Skeletal muscle tissue (tissue), 5 donors: ENCODE measurements at places on chromosomes 4 and X. TPM values are rescaled to one million over a fixed set of nuclear protein-coding genes. Genes with fewer than 3 reads are reported as not detected.

FOXO4 gene
- 30.3 TPM for total RNA-seq

GLOD5 gene
- total RNA-seq, result not detected

GRIA3 gene
- total RNA-seq, result 5.2 TPM

EDNRA gene
- total RNA-seq, result 41.8 TPM

RASL11B gene
- total RNA-seq, result 6.3 TPM

NEIL3 gene
- total RNA-seq, result 5.7 TPM

LONRF3 gene
- 3.7 TPM for total RNA-seq

SPATA4 gene
- 0.52 TPM for total RNA-seq

CMC4 gene
- total RNA-seq, result 6.8 TPM

PNMA3 gene
- total RNA-seq, result 0.52 TPM

MAGEA2 gene
- not detected for total RNA-seq

FGF5 gene
- 0.52 TPM for total RNA-seq

TEX11 gene
- not detected for total RNA-seq

USP51 gene
- total RNA-seq, result 1.6 TPM
